Heart left ventricle (tissue), 16 donors: ENCODE measurements at places on chromosomes 2 and 18. TPM values are rescaled to one million over a fixed set of nuclear protein-coding genes. Genes with fewer than 3 reads are reported as not detected.

Gene KCNG3
- not detected for polyA plus RNA-seq

DNA sequence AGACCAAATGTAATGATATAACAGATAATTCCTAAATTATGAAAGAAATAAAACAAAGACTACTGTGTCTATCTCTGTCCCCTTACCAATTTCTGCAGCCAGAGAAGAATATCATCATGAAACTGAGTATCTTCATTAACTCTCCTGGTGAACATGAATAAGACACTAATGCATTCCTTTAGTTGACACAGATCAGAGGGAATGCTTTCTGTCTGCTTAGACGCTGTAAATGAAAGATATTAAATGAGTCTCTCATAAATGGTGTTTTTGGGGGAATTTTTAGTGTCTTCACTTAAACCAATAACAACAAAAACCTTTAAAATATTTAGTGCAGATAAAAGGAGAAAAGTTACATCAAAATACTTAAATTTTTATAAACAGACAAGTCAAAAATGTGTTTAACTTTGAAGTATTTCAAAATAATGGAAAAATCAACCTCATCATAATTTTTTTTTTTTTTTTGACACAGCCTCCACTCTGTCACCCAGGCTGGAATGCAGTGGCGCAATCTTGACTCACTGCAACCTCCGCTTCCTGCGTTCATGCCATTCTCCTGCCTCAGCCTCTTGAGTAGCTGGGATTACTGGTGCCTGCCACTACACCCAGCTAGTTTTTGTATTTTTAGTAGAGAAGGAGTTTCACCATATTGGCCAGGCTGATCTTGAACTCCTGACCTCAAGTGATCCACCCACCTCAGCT lies 16.0 kb downstream of the EPG5 start:
- no peak for DNase-seq
- H3K36me3 ChIP-seq: peaks cover 100% of the 10 kb centered on the region
- H3K4me1 ChIP-seq: no peaks in the 10 kb centered on the region
- H3K4me3 ChIP-seq: no peak overlapping the region
- no peak overlapping the region for H3K27ac ChIP-seq

GRCh38 chr18:42632801-42633200 lies 482.7 kb downstream of the RIT2 start:
- no peak overlapping the region for H3K27ac ChIP-seq
- H3K4me1 ChIP-seq: no peaks in the 10 kb centered on the region
- no peak for DNase-seq
- no peak overlapping the region for H3K4me3 ChIP-seq

Gene IL36G
- not detected for polyA plus RNA-seq

GRCh38 chr18:56118422-56118821 lies 520.0 kb downstream of the TXNL1 start:
- DNase-seq: no peak
- H3K4me1 ChIP-seq: peaks cover 11% of the 10 kb centered on the region
- H3K4me3 ChIP-seq: no peak overlapping the region
- no peaks in the 10 kb centered on the region for H3K36me3 ChIP-seq
- H3K27me3 ChIP-seq: no peaks in the 10 kb centered on the region

- no peaks in the 10 kb centered on the region for H3K27me3 ChIP-seq
- DNase-seq: no peak
- H3K4me3 ChIP-seq: no peak overlapping the region
- no peak overlapping the region for H3K27ac ChIP-seq
- H3K36me3 ChIP-seq: no peaks in the 10 kb centered on the region
- H3K4me1 ChIP-seq: no peaks in the 10 kb centered on the region
These were observed 167.1 kb upstream of the COPS8 start for GRCh38 chr2:236918545-236918944.

DNA sequence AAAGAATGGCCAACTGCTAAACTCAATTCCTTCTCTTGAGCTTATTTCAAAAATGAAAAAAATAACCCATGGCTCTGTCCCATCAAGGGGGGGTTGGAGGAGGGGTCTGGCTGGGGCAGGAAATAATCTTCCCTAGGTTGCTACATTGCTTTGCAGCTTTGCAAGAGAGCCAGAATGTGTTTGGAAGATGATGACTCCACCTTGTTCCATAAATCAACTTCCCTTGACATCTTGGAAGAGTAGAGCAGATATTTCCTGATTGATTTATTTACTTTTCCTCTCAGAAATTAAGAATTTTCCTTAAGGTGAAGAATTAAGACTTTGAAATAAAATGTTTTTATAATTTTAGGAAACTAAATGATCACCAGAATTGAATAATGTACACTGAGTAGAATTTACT lies 41.3 kb downstream of the ESCO1 start:
- no peaks in the 10 kb centered on the region for H3K27me3 ChIP-seq
- DNase-seq: no peak
- H3K36me3 ChIP-seq: no peaks in the 10 kb centered on the region
- no peak overlapping the region for H3K27ac ChIP-seq

DNA sequence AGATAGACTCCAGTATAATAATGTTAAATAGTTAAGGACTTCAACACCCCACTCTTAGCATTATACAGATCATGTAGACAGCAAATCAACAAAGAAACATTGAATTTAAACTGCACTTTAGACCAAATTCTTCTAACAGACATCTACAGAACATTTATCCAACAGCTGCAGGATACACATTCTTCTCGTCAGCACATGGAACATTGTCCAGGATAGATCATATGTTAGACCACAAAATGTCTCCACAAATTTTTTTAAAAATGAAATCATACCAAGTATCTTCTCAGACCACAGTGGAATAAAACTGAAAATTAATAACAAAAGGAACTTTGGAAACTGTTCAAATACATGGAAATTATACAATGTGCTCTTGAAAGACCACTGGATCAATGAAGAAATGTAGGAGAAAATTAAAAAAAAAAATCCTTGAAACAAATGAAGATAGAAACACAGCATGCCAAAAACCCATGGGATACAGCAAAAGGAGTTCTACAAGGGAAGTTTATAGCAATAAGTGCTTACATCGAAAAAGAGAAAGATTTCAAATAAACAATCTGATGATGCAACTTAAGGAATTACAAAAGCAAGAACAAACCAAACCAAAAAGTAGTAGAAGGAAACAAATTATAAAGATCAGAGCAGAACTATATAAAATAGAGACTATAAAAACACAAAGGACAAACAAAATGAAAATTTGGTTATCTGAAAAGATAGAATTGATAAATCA lies 12.3 kb upstream of the SPP2 start:
- no peaks in the 10 kb centered on the region for H3K27me3 ChIP-seq
- H3K36me3 ChIP-seq: no peaks in the 10 kb centered on the region
- DNase-seq: no peak
- H3K4me3 ChIP-seq: no peak overlapping the region
- no peak overlapping the region for H3K27ac ChIP-seq

DNA sequence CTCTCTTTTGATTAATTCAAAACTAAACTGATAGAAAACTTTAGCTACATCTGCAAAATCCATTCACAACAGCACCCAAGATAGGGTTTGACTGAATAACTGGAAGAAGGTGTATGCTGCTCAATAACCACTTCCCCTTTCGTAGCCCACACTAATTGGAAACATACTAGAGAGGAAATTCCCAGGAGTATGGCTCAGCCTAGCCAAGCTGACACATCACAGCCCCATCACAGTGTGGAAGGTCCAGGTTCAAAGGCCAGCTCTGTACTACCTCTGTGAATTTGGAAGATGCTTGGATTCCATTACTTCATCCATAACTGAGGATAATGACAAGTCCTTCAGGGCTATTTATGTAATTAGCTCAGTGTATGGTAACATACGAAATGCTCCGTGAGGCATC lies 185.4 kb downstream of the FBXO15 start:
- H3K36me3 ChIP-seq: no peaks in the 10 kb centered on the region
- H3K27ac ChIP-seq: no peak overlapping the region
- no peaks in the 10 kb centered on the region for H3K4me1 ChIP-seq
- DNase-seq: no peak

DNA sequence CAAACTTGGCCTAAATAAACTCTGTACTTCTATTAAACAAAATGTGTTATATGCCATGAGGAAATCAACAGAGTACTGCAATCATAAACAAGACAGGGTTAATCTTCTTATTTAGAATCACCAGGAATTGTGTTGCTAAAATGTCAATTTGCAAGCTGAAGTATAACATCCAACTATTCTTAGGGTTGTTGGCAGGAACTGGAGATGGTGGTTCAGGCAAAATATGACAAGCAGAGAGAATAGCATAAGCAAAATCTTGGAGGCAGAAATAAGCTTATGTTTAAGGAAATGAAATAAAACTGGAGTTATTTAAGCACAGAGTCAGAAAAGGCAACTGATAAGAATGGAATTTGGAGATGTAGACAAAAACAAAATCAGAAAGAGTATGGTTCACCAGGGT lies 463.8 kb upstream of the SLC8A1 start:
- no peak for DNase-seq
- H3K4me1 ChIP-seq: peaks cover 6% of the 10 kb centered on the region
- no peaks in the 10 kb centered on the region for H3K36me3 ChIP-seq
- no peak overlapping the region for H3K4me3 ChIP-seq

DNA sequence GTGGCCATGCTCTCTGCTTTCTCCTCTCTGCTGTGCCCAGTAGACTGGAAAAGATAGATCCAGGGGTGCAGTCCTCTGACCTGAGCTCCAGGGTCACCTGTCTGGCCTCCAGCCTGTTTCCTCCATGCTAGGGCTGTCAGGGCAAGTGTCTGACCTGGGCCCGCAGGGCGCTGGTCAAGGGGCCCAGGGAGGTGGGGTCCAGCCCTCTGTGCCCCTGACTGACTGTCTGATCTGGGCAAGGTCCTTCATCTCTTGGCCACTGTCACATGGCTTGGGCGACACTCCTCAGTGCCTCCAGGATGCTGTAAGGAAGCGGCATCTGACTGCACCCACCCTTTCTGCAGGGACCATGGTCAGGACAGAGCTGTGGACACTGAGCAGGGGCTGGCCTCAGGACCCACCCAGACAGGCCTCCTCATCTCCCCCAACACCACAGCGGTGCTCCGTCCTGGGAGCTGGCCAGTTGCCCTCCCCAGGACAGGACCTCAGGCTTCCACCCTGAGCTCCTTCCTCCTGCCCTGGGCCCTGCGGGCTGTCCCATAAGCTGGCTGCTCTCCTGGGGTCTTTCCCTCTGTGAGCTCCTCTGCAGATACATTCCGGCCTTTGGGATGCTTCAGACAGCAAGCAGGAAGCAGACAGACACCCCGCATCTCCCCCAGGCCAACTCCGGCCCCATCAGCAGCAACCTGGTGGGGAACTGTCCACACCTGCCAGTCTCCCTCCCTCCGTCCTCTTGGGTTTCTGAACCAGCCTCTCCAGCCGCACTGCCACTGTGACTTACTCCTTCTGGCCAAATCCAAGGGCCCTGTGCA lies 21.2 kb upstream of the ALPI start:
- H3K36me3 ChIP-seq: no peaks in the 10 kb centered on the region
- no peak overlapping the region for H3K27ac ChIP-seq
- no peak overlapping the region for H3K4me3 ChIP-seq
- no peaks in the 10 kb centered on the region for H3K4me1 ChIP-seq

GRCh38 chr2:128623776-128624761 lies 305.4 kb upstream of the HS6ST1 start:
- H3K4me1 ChIP-seq: no peaks in the 10 kb centered on the region
- no peak overlapping the region for H3K4me3 ChIP-seq

DNA sequence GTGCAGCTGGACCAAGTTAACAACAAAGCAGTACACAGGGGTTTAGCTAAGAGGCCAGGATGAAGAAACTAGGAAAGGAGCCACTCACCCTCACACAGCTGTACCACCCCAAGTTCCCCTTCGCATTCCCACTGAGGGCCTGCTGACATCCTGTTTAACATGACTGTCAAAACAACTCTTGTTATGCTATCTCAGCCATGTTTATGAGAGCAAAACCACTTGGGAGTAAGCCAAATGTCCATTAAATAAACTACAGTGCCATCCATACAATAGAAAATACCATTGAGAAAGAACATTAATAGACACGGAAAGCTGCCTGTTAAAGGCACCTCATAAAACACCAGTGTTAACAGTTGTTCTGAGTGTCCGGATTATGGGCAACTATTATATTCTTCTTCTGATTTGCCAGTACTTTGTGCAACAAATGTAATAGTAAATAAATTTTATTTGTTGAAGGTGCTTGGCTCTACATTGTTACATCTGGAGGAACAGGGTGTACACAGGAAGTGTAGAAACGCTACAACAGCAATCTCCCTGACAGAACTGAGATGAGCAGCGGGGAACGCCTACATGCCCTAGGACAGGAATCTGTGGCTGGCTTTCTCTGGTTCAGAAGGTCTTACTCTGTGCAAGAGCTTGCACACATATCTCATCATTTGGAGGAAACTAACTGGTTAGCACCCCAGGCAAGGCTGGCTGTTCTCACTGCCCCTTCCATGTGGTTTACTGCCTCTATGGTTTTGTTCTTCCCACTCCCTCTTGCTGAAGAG lies 85.6 kb downstream of the EHD3 start:
- no peak overlapping the region for H3K4me3 ChIP-seq
- H3K27me3 ChIP-seq: no peaks in the 10 kb centered on the region
- H3K36me3 ChIP-seq: no peaks in the 10 kb centered on the region
- no peak for DNase-seq
- H3K4me1 ChIP-seq: peaks cover 11% of the 10 kb centered on the region

GRCh38 chr2:26316845-26317244 lies 29.1 kb upstream of the SELENOI start:
- no peak overlapping the region for H3K27ac ChIP-seq
- H3K36me3 ChIP-seq: no peaks in the 10 kb centered on the region
- no peak overlapping the region for H3K4me3 ChIP-seq
- no peak for DNase-seq
- no peaks in the 10 kb centered on the region for H3K4me1 ChIP-seq

Gene NYAP2
- not detected for polyA plus RNA-seq

DNA sequence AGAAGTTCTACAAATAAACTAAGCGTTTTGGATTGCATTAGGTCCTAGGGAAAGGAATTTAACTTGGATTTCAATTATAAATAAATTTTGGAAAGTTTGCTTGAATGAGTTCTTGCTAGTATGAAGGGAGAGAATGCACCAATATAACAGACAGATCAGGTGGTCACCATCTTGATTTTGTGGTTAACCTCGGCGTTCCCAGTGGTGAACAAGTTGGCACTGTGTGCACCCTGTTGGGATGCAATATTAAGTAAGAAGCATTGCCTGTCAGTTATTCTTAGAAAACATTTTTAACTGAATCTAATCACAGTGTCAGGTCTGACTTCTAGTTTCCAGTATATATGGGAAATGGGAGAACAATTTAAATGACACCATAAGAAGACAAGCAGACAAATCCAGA lies 673.4 kb downstream of the SLC4A3 start:
- H3K4me3 ChIP-seq: no peak overlapping the region
- no peak overlapping the region for H3K27ac ChIP-seq
- no peaks in the 10 kb centered on the region for H3K27me3 ChIP-seq
- H3K4me1 ChIP-seq: no peaks in the 10 kb centered on the region

DNA sequence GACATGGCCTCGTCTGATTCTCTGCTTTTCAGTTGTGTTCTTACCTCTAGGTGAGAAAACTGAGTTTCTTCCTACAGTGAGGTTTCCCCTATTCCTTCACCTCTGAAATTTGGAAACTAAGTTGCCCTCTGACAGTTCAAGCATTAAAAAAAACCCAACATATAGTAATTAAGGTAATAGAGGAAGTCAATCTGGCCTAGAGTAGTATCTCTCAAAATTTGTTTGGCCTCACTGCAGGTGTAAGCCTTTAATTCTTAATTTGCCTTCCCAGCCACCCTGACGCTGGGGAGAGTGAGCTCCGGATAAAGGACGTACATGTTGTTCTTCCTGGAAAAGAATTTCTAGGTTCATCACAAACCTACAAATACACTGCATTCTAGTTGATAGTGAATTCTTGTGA lies 1.4 kb downstream of the CAD start:
- H3K36me3 ChIP-seq: peaks cover 61% of the 10 kb centered on the region
- no peaks in the 10 kb centered on the region for H3K4me1 ChIP-seq
- no peak for DNase-seq
- H3K27ac ChIP-seq: no peak overlapping the region
- no peak overlapping the region for H3K4me3 ChIP-seq

Gene RAPGEF4
- 1.3 TPM for polyA plus RNA-seq

- no peaks in the 10 kb centered on the region for H3K4me1 ChIP-seq
- H3K4me3 ChIP-seq: no peak overlapping the region
- peaks cover 2% of the 10 kb centered on the region for H3K27me3 ChIP-seq
These were observed 59.4 kb upstream of the TMEM17 start for GRCh38 chr2:62565309-62565908.
